SHP77 (cell line): ENCODE measurements at places on chromosomes 1 and 21.

DNA sequence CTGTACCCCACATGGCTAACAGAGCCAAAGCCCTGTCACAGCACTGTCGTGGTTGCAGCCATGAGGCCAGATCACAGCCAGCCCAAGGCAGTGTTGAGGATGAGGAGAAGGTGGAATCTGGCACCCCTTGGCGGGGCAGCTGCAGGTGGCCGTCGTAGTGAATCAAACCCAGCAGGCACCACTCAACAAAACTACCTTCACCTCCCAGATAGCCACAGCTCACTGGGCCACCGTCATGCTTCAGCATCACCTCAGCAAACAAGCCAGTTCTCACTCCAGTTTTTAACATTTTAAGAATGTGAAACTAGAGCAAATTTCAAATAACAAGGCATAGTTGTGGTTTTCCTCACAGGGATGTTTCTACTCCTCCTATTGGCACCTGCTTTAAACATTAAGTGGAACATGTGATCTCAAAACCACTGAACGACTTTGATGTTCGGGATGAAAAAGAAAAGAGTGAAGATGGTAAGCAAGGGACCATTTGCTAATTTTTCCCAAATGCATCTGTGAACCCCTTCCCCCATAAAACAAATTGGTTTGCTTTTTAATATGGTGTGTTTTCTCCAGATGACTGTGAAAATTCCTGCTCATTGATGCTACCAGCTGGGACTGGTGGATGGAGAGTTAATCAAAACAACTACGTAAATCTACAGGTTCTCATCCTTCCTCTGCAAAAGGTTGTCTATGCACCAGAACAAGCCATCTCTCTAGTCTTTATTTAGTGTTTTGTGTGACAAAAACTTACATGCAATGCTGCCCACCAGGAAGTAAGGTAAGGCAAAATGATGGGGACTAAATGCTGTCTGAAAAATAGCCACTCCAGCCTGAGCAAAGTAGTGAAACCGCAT is 45.5 kb downstream of the TOR1AIP2 start:
- no peak for DNase-seq

DNA sequence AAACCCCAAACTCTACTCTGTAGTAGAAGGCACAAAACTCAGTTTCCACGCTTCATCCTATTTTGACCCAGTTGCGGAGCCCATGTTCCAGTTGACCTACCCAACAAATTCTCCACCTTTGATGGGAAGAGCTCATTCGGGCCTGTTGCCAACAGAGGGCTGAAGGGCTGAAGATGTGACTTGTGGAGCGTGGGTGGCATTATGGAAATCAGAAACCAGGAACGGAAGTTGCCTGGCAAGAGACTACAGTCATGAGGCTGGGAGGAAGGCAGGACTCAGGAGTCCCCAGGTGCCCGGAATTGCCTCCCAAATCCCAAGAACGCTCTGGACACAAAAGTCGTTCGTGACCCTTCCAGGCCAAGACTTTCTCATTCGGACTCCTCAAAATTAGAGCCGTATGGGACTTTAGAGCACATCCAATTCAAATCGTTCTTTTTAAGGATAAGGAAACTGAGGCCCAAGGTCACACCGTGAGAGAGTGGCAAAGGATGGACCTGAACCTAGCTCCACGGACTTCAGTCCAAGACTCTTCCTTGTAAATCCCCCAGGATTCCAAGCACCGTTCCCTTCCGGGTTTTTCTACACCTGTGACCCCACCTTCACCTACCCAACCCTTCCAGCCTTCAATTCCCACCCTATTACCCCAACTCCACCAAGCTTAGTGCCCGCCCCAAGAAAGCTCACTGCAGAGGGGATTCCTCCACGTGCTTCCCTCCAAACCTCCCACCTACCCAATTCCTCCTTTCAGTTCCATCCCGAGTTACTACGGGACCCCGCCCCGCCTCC is 739 bp downstream of the SMG5 start:
- peak; percentile 38 for DNase-seq

GRCh38 chr1:52337439-52337838 is 28.6 kb downstream of the CC2D1B start:
- DNase-seq = no peak

DNA sequence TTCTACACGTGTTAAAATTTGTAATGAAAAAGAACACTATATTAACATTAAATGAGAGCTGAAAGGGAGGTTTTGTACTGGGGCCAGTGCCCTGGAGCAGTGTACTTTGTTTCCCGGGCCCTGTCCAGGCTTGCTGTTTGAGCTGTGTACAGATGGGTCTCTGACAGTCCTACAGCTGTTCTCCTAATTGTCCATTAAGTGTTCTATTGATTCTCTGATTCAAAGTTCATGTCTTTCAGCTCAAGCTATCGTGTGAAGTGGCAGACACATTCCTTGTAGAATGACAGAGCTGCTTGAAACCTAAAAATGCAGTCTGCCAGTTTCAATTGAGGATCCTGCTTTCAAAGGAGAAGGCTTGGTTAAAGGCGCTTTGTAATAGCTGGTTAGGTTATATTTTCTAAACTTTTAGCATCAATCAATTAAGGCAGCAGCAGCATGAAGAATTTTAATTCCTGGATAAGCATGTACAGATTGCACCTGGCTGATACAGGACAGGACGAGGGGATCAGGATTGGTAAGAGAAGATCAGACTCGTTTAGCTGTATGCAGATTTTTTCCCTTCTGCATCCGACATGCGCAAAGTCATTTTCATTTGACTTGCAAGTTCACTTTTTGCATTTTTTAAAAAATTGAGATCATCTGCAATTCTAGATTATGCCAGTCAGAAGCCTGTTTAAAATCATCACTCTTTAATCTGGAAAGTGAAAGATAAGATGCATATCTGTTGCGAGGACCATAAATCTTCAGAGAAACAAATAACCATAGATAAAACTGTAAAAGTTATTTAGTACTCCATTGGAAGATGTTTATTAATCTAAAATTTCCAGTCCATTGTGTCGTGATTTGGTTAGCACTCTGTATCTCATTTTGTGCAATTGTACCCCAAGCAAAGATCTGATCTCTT is 98.5 kb downstream of the ATG4C start:
- DNase-seq = no peak

DNA sequence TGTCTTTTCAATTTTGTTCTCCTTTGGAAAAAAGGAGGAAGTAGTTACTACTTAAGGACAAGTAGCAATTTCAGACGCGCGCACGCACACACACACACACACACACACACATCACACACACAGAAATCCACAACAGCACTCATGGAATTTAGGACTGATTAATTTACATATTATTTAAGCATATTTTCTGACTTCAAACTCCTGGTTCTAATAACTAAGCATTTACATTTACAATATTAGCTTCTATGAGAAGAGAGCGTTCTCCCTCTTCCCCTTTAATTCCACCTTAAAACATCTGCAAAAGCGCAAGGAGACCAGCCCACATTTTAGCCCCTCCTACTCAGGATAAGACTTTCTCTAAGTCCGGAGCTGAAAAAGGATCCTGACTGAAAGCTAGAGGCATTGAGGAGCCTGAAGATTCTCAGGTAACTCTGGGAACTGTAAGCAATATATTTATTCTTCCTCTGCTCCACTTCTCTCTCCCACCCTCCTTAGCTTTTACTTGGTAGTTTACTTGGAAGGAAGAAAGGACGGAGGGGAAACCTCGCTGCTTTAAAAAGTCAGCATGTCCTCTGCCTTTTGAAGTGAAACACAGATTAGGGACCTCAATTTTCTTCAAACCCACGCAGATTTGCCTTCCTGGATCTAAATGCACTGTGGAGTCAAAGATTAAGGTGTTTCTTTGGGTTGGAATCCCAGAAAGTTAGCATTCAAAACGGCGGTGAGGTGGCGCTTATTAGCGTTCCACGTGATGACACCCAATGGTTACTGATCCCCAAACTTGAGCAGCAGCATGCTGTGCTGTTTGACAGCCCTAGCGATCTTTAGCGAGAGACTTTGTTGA is at the start of gene PLA2G4A:
TSS of gene PLA2G4A (plus strand) at position 339 of the 844 bp plus-strand sequence. CDS start 25,406 bp downstream, outside the sequence.
- DNase-seq = no peak

DNA sequence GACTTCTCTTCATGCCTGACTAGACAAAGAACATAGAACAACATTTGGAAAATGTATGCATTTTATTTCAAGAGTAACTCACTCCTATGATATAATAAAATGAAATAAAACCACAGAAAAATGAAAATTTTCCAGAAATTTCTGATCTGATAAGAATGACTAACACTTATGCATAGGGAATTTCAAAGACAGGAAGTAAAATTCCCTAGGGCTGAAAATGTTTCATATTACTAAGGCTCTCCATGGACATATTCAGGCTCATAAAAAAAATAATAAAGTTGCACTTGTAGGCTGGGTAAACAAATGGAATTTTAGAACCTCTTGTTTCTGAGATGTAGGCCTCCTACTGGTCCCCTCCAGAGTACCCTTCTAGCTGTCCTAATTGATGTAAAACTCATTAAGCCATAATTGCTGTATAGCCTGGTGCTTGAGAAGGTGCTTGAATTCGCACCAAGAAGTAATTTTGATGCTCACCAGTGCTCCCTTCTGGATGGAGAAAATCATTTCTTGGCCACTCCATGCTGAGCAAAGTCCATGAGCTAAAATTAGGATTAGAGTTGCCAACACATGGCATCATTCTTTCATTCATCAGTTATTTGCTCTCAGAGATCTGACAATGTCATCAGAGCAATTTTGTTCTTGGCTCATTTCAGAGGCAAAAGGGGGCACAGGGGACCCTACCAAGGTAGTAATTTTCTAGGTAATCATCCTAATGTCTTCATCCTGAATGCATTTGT is 641.0 kb upstream of the CAMK1G start:
- no peak for DNase-seq

GRCh38 chr21:38249256-38249655 is 7.5 kb upstream of the KCNJ15 start:
- no peak for DNase-seq

- DNase-seq = no peak
Observed at GRCh38 chr21:15121655-15122120, 56.9 kb upstream of the NRIP1 start.

DNA sequence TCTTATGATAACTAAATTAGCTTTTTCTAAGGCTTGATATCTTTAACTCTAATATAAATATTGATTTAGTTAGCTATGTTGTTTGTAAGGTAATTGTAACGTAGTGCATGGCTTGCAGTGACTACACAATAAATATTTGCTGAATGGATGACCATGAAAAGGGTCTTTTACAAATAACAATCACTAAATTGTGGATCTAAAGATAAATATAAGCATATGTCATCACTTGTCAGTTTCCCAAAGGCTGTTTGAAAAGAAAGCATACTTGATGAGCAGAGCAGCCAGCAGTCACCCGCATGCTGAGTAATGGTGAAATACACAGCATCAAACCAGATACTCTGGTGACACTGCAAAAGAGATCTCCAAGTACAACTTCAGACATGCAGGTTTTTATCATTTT is 92.5 kb upstream of the FMN2 start:
- DNase-seq = peak; percentile 30
